Peyer's patch (tissue), 4 donors: ENCODE measurements at places on chromosomes 6 and 20. TPM values are rescaled to one million over a fixed set of nuclear protein-coding genes. Genes with fewer than 3 reads are reported as not detected.

DNA sequence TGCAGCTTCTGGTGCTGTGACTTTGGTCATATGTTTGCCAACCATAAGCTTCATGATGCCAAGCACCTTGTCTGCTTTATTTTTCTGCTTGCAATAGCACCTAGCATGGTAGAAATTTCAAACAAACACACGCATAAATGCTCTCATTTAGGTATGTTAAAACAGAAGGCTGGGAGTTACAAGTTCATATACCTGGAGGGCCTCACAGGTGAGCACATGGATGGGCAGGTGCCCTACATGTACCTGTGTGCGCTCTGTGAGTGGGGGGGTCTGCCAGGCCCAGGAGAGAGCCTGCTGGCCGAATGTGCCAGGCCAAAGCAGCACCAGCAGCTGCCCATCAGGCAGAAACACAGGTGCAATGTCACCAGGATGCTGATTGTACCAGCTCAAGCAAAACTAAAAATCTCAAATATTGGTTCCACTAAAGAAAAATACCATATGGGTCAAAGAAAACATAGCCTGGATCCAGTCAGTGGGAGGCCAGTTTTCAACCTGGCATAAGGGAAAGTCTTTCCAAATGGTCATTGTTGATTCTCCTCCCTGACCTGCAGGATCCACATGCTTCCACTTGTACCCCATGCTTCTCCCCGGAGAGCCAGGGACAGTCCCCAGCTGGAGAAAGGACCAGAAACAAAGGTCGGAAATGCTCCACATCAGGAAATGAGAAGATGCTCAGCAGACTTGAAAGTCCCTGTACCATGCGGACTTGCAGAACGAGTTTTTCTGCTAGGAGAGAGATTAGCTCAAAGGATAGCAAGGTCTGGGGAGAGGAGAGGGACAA is 7.2 kb upstream of the PFDN4 start:
- no peaks in the 10 kb centered on the region for H3K36me3 ChIP-seq
- H3K27me3 ChIP-seq = no peaks in the 10 kb centered on the region
- H3K27ac ChIP-seq = no peak overlapping the region
- no peak for DNase-seq
- no peaks in the 10 kb centered on the region for H3K4me1 ChIP-seq

GRCh38 chr6:167501831-167502385 is 177.0 kb downstream of the TTLL2 start:
- no peak overlapping the region for H3K27ac ChIP-seq
- no peaks in the 10 kb centered on the region for H3K27me3 ChIP-seq
- H3K4me1 ChIP-seq = peaks cover 8% of the 10 kb centered on the region
- H3K4me3 ChIP-seq = no peak overlapping the region
- no peaks in the 10 kb centered on the region for H3K36me3 ChIP-seq

Gene HCK
- 10.9 TPM for total RNA-seq

DNA sequence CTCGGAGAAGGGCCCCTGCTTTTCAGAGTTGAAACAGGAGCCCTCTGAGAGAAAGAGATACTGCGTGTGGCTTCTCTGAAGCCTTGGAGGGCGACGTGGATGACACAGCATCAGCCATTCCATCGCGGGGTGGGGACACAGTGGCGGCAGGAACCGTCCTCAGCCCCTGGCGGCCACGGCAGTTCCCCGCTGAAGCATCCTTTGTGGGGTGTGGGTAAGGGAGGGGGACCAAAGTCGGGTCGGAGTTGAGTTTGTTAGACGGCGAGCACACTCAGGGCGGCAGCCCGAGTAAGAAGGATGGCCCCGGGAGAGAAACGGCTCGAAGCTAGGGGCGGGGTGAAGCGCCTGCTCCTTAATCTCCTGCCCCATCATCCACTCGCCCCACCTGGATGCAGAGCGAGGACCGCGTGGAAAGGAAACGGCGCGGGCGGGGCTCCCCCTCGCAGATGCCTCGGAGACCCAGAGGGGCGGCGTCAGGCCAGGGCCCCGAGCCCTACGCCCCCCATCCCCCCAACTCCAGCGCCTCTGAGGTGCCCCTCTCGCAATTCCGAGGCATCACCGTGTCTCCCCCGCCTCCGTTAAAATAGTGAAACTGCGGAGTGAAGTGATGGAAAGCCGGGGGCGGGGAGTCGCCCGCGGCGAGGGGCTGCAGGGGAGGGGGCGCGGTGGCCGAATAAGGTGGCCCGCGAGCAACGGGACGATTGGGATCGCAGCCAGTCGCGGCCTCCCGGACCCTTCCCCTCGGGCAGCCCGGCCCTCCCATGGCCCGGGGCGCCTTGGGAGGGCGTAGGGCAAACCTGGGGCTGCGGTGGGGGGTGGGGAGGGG is 796 bp upstream of the RREB1 start:
- H3K27me3 ChIP-seq = no peaks in the 10 kb centered on the region
- peak overlapping the region; percentile 96 for H3K4me3 ChIP-seq
- peak overlapping the region; percentile 89 for H3K27ac ChIP-seq
- no peaks in the 10 kb centered on the region for H3K36me3 ChIP-seq
- H3K4me1 ChIP-seq = no peaks in the 10 kb centered on the region
- peak; percentile 67 for DNase-seq

DNA sequence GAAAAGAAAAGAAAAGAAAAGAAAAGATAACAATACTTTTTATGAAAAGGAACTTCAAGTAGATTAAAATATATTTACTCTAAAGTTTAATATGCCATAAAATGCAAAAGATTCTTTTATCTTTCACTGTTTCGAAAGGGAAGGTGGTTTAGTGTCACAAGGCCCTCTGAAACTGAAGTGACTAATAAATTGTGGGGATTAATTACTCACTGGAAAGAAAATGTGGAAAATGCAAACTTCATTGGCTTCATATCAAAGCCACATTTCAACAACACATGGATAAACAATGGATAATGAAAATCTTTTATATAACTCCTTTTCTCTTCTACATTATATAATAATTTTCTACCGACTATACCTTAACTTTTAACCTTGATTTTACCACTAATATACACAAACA is 320.5 kb upstream of the RSPO3 start:
- DNase-seq = no peak
- no peak overlapping the region for H3K4me3 ChIP-seq
- H3K27ac ChIP-seq = no peak overlapping the region
- no peaks in the 10 kb centered on the region for H3K4me1 ChIP-seq
- H3K36me3 ChIP-seq = no peaks in the 10 kb centered on the region

GRCh38 chr6:143394389-143394788 is 56.1 kb downstream of the ADAT2 start:
- peaks cover 4% of the 10 kb centered on the region for H3K4me1 ChIP-seq
- no peak for DNase-seq
- no peak overlapping the region for H3K27ac ChIP-seq
- no peaks in the 10 kb centered on the region for H3K36me3 ChIP-seq
- H3K27me3 ChIP-seq = no peaks in the 10 kb centered on the region

DNA sequence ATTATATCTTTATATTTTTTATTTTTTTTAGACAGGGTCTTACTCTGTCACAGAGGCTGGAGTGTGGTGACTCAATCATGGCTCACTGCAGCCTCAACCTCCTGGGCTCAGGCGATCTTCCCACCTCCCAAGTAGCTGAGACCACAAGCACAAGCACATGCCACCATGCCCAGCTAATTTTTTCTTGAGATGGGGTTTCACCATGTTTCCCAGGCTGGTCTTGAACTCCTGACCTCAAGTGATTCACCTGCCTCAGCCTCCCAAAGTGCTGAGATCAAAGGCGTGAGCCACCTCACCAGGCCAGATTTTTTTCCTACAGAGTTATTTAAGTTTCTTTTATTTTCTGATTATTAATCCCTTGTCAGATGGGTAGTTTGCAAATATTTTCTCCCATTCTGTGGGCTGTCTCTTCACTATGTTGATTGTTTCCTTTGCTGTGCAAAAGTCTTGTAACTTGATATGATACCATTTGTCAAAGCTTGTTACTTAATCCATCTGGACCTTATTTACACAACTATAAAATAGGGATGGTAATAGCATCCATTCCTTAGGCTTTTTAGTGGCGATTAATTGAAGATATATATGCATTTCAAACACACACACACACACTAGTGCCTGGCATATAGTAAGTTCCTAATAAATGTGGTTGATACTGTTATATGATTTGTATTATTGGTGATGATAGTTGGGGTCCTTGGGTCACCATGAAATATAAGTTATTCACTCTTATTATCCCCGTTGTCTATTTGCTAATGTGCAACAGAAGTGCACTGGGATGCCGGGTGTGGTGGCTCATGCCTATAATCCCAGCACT is 187.1 kb downstream of the BCAS1 start:
- H3K4me3 ChIP-seq = no peak overlapping the region
- DNase-seq = no peak
- H3K4me1 ChIP-seq = no peaks in the 10 kb centered on the region
- H3K27me3 ChIP-seq = no peaks in the 10 kb centered on the region
- no peak overlapping the region for H3K27ac ChIP-seq
- H3K36me3 ChIP-seq = no peaks in the 10 kb centered on the region

DNA sequence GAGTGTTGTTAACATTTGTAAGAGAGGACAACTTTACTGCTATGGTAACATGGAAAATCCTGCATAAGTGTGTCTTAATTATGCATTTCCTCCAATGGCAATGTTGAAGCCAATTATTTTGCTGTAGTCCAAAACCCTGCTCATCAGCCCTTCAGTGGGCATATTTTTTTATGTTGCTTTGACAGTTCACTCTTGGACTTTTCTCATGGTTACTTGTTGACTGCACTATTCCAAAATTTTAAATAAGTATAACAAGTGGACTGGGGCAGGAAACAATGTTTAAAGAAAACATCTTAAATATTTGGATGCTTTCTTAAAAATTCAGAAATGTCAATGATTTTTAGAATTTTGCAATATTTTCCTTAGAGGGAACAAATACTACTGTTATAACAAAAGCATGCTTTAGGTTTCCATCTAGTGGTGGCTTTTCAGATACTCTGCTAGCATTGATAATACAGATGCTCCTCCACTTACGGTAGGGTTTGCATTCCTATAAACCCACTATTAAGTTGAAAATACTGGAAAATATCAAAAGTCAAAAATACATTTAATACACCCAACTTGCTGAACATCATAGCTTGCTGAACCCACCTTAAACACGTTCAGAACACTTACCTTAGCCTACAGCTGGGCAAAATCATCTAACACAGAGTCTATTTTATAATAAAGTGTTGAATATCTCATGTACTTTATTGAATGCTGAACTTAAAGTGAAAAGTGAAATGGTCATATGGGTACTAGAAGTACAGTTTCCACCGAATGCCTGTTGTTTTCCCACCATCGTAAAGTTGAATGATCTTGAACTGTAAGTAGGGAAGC is 86.4 kb downstream of the ADGRG6 start:
- H3K36me3 ChIP-seq = no peaks in the 10 kb centered on the region
- DNase-seq = no peak
- H3K27ac ChIP-seq = no peak overlapping the region
- no peak overlapping the region for H3K4me3 ChIP-seq

DNA sequence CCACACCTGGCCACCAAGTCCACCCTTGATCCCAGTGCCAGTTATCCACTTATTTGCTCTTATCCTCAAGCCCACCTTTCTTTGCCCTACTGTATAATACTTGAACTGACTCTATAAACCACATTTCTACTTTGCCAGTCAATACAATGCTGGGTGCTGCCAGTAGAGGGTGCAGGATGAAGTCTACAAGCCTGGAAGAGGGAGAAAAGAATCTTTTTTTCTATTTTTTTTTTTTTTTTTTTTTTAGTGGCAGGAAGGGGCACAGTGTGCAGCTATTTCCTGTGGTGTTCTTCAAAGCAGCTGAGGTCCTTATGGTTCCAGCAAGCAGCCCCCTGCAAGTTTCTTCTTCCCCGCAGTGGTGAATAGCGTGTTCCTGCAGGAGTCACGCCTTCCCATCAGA is 22.2 kb upstream of the GABRR1 start:
- no peaks in the 10 kb centered on the region for H3K4me1 ChIP-seq
- no peaks in the 10 kb centered on the region for H3K27me3 ChIP-seq
- DNase-seq = no peak
- no peak overlapping the region for H3K4me3 ChIP-seq
- no peaks in the 10 kb centered on the region for H3K36me3 ChIP-seq

Gene CDSN
- total RNA-seq = not detected

- no peaks in the 10 kb centered on the region for H3K4me1 ChIP-seq
- no peak for DNase-seq
- no peak overlapping the region for H3K4me3 ChIP-seq
- no peaks in the 10 kb centered on the region for H3K27me3 ChIP-seq
Measured at GRCh38 chr6:89494131-89494793, 61.3 kb downstream of the ANKRD6 start.

Gene EYA4
- total RNA-seq = 1.3 TPM

DNA sequence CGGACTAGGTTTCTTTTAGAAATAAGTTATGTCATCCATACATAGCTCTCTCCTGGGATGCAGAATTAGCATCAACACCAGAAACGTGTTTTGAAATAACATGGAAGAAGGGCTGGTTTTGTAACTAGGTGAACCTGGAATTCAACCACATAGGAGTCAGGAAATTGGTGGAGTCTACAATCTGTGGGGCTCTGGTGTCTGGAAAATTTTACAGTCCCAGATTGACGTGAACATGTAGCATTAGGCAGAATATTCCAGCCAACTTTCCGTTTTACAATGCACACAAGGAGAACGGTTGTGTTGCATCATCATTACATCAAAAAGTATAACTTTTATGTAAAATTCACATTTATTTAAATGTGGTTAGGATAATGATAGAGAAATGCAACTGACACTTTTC is 1.9 kb downstream of the KCNQ5 start:
- H3K27ac ChIP-seq = no peak overlapping the region
- H3K4me1 ChIP-seq = peaks cover 34% of the 10 kb centered on the region
- H3K4me3 ChIP-seq = no peak overlapping the region
- H3K36me3 ChIP-seq = no peaks in the 10 kb centered on the region
- no peak for DNase-seq
- no peaks in the 10 kb centered on the region for H3K27me3 ChIP-seq

GRCh38 chr20:625360-625932 is 15.3 kb upstream of the TCF15 start:
- H3K27ac ChIP-seq = no peak overlapping the region
- DNase-seq = no peak
- H3K27me3 ChIP-seq = no peaks in the 10 kb centered on the region
- no peaks in the 10 kb centered on the region for H3K4me1 ChIP-seq
- H3K36me3 ChIP-seq = no peaks in the 10 kb centered on the region

Gene DUSP15
- 19.8 TPM for total RNA-seq

- no peaks in the 10 kb centered on the region for H3K4me1 ChIP-seq
- H3K27ac ChIP-seq = no peak overlapping the region
- no peaks in the 10 kb centered on the region for H3K27me3 ChIP-seq
- no peaks in the 10 kb centered on the region for H3K36me3 ChIP-seq
Measured at GRCh38 chr20:18628330-18628920, 40.6 kb downstream of the DTD1 start.

DNA sequence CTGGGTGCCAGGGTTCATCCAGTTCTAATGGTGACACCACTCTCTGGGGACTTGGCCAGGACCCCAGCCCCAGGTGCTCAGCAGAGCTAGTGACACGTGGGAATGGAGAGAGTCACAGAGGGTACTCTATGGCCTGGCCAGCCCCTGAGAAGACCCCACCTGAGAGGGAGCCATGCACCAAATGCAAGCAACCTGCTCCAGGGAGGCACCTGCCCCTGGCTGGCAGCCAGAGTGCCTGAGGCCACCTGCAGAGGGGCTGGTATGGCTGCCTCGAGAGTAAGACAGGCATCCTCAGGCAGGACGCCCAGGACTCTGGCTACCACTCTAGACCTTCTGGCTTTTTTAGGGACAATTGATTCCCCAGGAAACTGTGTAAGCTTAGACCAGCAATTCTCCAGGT is 38.6 kb upstream of the CST7 start:
- no peaks in the 10 kb centered on the region for H3K4me1 ChIP-seq
- H3K27me3 ChIP-seq = no peaks in the 10 kb centered on the region
- no peak overlapping the region for H3K27ac ChIP-seq
- no peak overlapping the region for H3K4me3 ChIP-seq
- no peaks in the 10 kb centered on the region for H3K36me3 ChIP-seq
- DNase-seq = no peak
